Left ventricle myocardium inferior (tissue), 1 donor: ENCODE measurements at places on chromosomes 1 and 21. TPM values are rescaled to one million over a fixed set of nuclear protein-coding genes. Genes with fewer than 3 reads are reported as not detected.

The RGS5 gene
- total RNA-seq, result 256 TPM

DNA sequence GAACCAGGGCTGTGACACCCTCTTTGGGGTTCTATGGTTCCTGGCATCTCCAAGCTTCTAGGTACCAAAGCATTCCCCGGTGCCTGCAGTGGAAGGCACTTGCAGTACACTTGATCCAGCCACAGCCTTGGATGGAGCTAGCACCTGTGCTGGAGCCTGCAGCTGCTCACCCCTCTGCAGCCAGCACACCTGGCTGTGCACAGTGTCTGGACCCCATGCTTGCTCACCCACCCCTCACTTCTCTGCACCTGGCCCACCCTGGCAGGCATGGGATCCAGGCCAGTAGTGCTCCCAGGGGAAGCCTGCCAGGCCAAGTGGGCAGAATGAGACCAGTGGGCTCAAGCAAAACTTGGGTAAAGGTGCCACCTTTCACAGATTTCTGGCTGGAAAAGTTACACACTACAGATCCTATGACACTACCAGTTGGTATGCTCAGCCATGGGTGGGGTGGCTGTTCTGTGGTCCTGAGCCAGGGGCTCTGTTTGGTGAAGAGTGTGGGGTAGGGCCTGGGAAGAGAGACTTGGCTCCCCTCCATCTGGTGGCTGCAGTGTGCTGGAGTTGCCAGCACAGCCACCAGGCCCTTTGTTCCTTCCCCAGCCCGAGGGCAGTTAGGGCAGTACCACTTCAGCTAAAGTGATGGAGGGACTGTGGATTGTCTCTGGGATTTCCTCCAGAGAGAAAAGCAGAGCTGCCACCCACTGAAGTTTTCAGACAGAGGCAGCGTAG is 157.8 kb upstream of the LRRC7 start:
- no peak for DNase-seq

DNA sequence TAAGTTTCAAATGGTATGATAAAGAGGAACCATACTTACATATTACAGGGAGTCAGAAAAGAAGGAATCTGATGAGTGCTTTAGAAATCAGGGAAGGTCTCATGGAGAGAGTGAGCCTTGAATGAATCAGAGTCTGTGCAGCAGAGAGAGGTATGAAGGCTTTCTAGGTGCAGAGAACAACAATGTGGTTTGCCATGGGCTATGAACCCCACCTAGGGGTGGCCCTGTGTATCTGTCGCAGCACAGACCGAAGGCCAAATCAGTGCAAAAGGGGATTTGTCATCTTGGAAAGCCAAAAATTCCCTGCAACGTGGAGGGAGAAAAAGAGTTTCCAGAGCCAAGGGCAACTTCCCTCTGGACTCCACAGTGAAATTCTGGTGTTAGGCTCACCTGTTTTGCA is 3.5 kb downstream of the PAPPA2 start:
- no peak for DNase-seq

- DNase-seq, result no peak
These were observed 59.6 kb downstream of the LUZP1 start for GRCh38 chr1:23108918-23109533.

DNA sequence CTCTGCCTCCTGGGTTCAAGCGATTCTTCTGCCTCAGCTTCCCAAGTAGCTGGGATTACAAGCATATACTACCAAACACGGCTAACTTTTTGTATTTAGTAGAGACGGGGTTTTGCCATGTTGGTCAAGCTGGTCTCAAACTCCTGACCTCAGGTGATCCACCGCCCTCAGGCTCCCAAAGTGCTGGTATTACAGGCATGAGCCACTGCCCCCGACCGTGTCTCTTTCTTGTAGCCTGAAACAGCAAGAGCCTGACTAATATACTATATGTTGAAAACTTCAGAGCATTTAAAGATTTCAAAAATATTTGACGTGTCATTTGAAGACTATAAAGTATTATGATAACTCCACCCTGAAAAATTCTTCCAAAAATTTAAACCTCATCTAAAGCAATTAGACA is 71.7 kb upstream of the ZNF648 start:
- DNase-seq, result no peak

DNA sequence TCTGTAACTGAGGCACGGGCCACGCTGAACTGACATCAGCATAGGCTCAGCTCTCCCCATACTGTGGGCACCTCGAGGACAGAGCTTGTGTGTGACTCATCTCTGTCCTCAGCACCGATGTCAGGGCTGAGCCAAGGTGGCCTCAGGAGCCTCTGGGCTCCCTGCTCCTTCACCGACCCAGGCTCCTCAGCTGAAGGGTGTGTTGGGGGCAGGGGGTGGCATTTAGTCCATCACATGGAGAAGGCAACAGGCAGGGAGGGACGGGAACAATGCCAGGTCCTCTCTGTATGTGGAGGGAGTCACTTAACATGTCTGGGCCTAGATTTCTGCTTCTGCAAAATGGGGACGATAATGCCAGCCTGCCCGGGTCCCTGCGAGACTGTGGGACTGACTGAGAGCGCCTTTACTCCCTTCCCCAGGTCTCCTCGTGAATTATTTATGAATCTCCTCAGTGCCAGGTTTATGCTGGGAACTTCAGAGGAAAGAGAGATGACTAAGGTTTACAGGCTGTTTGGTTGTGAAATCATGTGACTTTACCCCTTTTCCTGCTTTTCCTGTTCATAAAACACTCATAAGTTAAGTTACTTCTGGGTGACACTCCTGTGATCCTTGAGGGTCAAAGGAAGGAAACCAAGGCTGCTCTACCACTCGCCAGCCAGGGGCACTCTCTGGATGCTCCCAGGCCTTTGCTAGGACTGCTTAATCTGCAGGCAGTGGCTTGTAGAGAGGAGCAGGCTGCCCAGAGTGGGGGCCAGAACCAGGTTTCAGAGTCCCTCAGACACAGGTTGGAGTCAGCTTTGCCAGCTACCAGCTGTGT is 16.2 kb downstream of the TTC39A start:
- no peak for DNase-seq

DNA sequence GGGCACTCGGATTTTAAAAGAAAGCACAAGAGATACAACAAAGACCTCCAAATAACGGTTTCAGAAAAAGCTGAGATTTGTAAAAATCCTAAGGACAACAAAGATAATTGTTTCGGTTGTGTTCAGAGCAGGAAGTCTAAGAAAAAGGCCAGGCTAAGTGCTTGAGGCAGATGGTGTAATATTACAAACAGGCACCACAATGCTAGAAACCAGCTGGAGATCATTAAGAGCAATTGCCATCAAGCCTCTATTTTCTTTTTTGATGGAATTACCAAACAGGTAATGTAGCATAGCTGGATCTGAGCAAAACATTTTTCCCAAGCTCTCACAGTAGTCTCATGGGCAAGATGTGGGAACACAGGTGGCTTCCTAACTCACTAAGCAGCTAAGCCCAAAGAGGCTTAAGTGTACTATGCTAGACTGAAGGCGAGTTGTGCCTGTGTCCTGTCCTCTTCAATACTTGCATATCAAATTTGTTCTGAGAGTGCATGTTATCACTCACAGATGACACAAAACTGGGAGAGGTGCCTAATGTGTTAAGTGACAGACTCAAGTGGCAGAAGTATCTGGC is 161.6 kb downstream of the GLUL start:
- DNase-seq, result no peak

DNA sequence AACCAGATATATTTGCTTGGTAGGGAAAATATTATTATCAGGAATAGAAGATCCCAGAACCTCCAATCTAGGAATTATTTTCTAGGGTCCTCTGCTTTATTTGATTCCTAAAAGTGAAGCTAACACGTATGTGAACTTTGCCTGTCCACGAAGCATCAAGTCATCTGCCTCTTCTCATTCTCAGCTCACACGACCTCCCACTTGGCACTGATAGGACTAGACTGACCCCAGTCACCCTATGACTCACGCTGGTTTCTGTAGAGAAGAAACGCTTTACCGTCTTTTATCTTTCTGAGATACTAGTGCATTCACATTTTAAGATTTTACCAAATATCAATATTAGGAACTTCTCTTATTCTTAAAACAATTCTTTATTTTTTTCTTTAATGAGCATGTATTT is 2.0 kb upstream of the KRTAP19-7 start:
- DNase-seq, result no peak

DNA sequence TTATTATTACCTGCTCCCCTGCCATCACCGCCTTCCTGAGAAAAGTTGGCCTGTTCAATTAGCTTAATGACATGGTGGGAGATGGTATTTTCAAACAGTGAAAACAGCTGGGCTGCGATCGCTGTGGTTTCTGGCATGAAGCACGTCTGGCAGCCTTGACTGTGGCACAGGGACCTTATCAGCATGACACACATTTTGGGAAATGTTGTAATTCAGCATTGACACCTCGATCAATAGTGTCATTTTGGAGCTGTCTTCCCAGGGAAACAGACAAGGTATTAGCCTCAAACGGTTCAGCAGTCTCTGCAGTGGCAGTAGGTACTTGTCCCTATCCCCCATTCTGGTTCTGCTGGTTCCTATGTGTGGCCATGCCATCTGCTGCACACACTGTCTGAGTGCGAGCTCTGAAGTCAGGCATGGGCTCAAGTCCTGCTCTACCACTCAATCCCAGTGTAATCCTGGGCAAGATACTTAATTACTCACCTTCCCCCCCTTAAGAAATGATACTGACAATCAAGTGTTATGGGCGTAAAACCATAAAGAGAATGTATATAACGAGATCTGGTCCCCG is 154.5 kb upstream of the KCND3 start:
- no peak for DNase-seq

DNA sequence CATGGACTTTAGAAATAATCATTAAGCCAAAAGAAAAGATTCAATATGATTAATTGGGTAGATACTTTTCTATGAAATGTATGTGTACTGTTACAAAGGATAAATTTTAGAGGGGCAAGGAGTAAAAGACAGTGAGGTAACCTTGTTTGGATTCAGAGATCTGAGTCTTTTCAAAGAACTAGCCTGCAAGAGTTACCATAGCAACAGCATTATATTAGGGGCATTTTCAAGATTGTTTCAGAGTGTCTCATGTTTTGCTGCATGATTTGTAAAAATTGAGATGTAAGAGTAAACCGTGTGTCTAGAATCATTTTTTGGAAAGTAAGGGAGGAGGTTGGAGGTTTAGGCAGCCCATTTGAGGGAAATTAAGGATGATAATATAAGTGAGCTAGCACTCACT is 70.6 kb upstream of the KIAA1614 start:
- no peak for DNase-seq

GRCh38 chr1:207402744-207403143 is 51.4 kb upstream of the CR2 start:
- DNase-seq, result no peak

The TMEM52 gene
- total RNA-seq, result 0.47 TPM
